ENCODE measurements at places on chromosomes 1 and 21. TPM values are rescaled to one million over a fixed set of nuclear protein-coding genes. Genes with fewer than 3 reads are reported as not detected.

SPRR2E gene
- not detected for total RNA-seq

SDC3 gene
- total RNA-seq = 0.64 TPM

FNDC5 gene
- total RNA-seq = not detected

PAPPA2 gene
- not detected for total RNA-seq

- DNase-seq = no peak
Measured at GRCh38 chr1:111412839-111413238, 14.7 kb downstream of the OVGP1 start.

- no peak for DNase-seq
Measured at GRCh38 chr1:168321945-168322344, 41.3 kb downstream of the TBX19 start.

DNA sequence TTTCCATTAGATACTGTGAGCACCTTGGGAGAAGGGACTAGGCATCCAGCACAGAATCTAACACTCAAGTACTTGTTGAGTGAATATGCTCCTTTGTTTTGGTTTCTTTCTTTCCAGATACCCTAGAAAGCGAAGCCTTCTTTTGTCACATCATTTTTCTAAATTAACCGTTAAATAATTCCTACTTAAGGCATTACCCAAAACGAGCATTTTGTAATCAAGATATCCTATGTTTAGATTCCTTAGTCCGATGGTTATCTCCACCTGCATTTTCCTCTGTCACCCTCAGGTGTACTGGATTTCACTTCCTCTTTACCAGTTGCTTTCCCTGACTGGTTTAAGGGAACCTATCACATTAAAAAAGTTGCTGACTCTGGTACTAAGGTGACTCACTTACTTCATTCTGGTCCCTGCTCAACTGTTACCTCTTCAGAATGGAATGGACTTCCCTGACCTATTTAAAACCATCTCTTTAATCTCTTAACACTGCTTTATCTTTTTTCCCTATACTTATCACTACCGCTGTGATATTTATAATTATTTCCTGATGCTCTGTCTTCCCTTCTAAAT is 3.2 kb downstream of the B3GALNT2 start:
- DNase-seq = no peak

DNA sequence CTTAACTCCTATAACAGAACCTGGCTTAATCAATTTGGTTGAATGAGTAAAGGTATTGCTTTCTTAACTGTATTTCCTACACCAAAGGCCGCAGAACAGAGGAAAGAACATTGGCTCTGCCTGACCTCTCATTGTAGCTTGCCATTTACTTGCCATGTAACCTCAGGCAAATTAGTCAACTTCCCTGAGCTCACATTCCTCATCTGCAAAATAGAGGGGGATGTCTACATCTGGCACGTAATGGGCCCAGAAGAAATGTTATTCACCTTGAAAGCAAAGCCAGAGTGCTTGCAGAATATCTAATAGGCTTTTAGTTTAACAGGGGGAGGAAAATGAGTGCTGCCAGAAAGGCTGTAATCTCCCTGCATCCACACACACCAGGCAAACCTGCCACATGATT is 44.3 kb downstream of the LAMC2 start:
- DNase-seq = no peak

GRCh38 chr1:226881515-226882185 is 11.2 kb downstream of the PSEN2 start:
- DNase-seq = no peak

DNA sequence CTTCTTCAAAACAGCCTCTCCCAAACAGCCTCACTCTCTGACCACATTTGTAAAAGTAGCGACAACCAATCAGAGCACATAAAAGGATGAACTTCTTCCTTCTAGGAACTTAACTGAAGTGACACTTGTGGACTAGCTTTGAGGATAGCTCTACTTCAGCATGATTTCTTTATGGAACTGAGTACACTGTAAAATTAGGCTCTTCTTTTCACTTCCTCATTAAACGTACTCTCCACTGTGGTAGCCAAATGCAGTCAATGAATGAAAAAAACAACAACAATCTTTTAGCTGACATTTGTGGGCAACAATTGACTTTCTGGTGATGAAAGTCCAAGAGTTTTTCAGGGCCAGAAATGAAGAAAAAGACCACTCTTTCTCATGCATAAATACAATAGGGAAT is 9.6 kb downstream of the LRRC53 start:
- DNase-seq = no peak

GRCh38 chr1:223227031-223227430 is 84.0 kb upstream of the TLR5 start:
- DNase-seq = no peak

DNA sequence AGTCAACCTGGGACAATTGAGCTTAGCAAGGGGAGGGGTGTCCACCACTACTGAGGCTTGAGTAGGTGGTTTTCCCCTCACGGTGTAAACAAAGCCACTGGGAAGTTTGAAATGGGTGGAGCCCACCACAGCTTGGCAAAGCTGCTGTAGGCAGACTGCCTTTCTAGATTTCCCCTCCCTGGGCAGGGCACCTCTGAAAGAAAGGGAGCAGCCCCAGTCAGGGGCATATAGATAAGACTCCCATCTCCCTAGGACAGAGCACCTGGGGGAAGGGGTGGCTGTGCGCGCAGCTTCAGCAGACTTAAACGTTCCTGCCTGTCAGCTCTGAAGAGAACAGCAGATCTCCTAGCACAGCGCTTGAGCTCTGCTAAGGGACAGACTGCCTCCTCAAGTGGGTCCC is 758.4 kb downstream of the LTN1 start:
- DNase-seq = no peak

GRCh38 chr21:44286716-44287632 is 1.3 kb downstream of the AIRE start:
- no peak for DNase-seq

DNA sequence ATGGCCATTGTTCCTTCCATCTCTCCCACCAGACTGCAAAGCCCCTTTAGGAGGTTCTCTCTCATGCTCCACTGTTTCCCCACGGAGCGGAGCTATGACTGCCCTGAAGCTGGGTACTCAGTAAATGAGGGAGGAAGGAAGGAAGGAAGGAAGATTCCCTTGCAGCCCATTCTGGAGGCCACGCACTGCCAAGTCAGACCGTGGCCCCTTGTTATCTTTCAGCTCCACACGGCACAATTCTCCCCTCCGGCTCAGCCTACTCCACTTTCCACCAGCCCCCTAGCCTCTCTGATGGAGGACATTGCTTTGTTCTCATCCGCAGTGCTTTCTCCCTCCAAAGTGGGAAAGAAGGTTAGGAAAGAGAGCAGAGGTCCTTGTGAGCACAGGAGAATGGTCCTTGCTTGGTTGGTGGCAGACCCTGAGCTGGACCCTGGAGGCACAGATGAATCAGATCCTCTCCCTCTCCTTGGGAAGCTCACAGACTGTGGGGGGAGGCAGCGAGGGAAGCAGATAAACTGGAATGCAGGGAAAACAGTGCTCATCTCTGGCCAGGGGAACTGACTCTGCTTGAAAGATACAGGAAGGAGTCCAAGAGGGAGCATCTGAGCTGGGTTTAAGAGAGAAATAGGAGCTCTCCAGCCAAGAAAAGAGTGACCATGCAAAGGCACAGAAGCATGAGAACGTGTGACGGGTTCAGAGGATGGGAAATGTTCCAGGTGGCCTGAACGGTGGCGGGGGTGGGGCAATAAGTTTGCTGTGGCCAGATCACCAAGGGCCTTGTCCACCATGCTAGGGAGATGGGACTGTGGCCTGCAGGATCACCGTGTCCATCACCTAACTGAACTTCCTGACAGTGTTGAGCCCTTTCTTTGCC is 52.6 kb downstream of the GLIS1 start:
- DNase-seq = no peak

GRCh38 chr1:87210151-87210550 is 118.5 kb upstream of the LMO4 start:
- DNase-seq = no peak

DNA sequence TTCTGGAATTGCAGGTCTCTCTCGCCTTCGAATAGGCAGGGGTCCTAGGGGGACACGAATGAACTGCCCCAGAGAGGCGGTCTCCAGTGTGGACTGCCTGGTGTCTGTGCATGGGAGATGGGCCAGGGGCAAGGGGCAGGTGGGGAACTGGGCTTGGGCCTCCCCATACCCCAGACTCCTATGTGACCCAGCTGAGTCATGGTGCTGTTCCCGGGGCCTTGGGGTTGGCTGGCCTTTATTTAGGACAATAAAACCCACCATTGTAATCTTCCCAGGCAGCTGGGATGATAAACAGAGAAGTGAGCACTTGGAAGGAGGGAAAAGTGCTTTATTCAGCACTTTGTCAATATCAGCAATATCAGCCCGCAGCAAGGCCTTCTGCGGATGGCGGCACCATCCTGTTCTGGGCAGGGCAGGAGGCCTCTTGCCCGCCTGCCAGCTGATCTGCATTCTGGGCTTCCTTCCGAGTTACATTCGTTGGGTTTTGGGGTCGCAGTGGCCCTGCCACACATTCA is 209.0 kb upstream of the TMEM51 start:
- DNase-seq = no peak

DNA sequence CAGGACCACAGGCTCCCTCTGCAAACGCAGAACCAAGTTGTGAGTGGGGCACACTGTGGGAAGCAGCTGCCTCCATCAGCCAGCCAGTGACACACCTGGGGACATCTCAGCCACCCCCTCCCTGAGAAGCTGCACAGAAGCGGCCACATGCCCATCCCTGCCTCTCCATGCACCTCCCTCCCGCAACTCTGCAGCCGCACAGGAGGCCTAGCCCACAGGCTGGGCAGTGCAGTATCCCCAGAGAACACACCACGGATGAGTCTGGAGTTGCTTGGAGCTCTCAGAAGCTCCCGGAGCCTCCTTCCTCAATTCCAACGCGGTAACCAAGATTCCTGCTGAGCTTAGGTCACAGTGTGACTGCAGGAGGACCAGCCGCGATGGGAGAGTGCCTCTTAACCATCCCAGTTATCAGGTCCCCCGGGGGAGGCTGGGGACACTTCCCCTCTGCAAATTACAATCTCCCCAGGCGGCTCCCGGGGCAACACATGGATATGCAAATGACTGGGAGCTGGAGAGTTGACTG is 1.2 kb upstream of the WNT3A start:
- DNase-seq = no peak

DNA sequence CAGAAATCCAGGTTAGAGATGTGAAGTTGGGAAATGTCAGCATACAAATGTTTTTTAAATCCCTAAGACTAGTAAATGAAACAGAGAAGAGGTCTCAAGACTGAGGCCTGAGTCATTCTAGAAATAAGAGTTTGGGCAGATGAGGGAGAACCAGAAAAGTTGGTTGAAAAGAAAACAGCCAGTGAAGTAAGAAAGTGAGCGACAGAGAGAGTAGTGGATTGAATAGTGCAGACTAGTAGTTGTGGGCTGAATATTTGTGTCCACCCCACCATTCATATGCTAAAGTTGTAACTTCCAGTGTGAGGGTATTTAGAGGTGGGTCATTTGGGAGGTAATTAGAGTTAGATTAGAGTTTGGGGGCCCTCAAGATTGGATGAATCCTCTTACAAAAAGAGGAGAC is 889.2 kb downstream of the TTLL7 start:
- DNase-seq = no peak

DNA sequence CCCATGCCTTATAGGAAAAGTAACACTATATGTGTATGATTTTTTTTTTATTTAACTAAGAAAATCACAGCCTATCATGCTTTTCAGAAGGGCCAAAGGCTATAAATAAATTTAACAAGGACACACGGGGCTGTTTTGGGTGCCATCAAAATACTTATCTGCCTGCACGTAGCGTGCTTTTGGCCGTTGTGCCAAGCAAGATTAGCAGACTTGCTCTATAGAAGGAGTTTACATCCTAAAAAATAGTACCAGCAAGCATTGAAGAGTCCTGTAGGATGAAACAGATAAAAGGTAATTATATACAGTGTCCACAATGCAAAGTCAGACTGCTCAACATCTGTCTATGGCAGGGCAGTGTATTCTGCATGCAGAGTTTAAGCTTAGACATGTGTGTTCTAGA is 3.7 kb downstream of the OLIG1 start:
- DNase-seq = no peak

DNA sequence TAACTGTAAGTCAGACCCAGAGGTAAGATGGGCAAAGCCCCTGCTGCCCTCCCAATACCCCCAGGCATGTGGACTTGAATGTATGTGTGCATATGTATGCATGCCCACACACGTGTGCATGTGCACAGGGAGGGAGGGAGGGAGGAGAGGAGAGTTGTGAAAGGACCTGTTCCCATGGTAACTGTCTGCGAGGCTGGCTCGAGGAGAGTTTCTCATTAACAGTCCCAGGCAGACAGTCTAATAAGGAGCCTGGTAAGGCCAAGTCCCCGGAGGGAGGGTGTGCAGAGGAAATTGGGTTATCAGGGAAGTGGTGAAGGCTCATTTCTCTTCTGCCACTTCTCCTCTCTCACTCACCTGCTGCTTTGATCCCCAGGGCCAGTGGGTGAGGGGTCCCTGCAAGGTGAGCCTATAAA is 74.9 kb downstream of the NFASC start:
- no peak for DNase-seq

GRCh38 chr1:234837713-234838112 is 227.7 kb upstream of the IRF2BP2 start:
- no peak for DNase-seq

DNA sequence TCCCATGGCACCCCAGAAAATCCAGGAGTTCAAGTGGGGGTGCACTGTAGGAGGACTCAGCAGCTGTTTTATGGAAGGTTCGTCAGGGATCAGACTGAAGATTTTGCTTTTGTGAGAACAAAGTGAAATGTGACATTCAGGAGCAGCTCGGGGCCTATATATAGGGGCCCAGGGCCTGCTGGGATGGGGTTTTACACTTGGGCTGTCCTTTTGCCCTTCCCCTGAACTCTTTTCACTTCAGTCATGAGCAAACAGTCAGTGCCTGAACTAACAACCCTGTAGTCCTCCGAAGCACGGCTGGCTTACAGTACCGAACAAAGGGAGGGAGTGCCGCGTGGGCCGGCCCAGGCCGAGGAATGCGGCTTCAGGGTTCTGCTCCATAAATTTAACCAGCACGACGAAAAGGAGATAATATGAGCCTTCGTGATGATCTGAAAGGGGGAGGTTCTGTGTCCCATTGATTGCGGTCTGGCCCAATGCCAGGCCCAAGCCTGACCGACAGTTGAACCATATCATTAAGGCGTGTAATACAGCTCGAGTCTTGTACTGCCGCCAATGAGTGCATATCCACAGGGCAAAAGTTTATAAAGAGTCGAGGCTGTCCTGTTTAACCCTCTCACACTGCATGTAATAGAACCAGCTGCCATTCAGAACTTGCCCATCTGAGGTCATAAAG is 139.9 kb downstream of the DHRS3 start:
- no peak for DNase-seq

- DNase-seq = no peak
Measured at GRCh38 chr1:22080191-22080590, 27.7 kb downstream of the CDC42 start.

- no peak for DNase-seq
Measured at GRCh38 chr1:228007801-228008341, 1.1 kb downstream of the WNT3A start.

GRCh38 chr1:20425622-20426021 is 60.4 kb downstream of the CAMK2N1 start:
- no peak for DNase-seq
